Left kidney (tissue), 8 donors: ENCODE measurements at places on chromosomes 3 and 15. TPM values are rescaled to one million over a fixed set of nuclear protein-coding genes. Genes with fewer than 3 reads are reported as not detected.

Gene TEX55
- not detected for polyA plus RNA-seq

Gene PLCH1
- 13.6 TPM for polyA plus RNA-seq

Gene NEK4
- polyA plus RNA-seq = 31.5 TPM

Gene SEC61A1
- 175 TPM for polyA plus RNA-seq

Gene CCR4
- 0.18 TPM for polyA plus RNA-seq

Gene CP
- 0.70 TPM for polyA plus RNA-seq

DNA sequence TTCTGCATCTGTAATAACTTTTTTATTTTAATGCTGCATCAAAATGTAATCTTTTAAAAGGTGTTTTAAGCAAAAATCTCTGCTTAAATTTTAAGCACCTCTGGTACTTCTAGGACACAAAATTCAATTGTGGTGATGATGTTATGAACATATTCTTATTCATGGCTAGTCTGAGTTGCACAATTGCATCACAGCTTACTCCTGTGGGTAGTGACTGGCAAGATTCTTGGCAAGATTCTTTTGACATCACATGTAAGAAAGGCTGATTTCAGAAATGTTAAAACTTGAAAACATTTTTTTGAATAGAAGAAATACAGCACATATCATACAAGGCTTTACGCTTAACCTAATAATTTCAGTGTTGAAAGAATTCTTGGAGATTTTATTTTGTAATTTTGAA is 35.7 kb downstream of the IQCH start:
- DNase-seq = no peak

- no peak for DNase-seq
Measured at GRCh38 chr15:51401872-51402517, 60.5 kb downstream of the GLDN start.

- DNase-seq = no peak
Measured at GRCh38 chr3:178568155-178568731, 32.0 kb downstream of the KCNMB2 start.

DNA sequence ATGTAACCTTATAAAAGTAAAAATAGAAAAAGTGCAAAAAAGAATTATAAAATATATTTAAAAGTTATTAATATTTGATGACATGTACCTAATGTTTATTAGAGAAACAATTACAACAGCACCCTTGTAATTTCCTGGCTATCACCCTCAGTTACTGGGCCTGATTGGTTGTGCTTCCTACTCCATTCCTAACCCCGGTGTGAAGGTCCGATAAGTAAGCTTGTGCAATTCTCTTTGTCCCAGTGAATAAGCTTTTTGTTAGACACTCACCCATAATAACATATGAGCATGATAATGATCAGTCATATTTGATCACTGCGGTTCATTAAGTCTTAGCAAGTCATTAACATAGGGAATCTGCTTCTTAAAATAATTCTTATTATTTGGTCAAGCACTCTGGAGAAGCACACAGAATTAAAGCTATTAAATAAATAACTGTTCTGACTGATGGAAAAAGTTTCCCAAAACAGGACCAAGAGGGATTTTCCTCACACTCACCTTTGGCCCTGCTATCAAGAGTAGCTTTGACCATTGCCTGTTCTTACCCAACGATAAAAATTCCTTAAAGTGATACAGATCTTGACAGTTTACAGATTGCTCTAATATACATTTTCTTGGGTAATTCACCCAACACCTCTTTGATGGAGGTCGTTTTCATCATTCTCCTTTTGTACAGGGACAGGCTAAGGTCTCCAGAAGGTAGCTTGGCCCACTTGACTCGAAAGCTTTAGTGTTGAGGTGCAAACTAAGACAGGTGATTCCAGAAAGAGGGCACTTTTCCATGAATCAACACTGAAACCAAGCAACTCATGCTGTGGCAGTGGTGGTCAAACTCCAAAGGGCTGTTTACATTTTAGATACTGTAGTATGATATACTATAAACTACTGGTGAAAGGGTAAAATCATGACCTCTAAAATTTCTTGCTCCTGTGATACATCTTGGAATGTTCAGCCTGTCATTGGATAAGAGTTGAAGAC is 543.0 kb upstream of the KCNMB2 start:
- DNase-seq = no peak

DNA sequence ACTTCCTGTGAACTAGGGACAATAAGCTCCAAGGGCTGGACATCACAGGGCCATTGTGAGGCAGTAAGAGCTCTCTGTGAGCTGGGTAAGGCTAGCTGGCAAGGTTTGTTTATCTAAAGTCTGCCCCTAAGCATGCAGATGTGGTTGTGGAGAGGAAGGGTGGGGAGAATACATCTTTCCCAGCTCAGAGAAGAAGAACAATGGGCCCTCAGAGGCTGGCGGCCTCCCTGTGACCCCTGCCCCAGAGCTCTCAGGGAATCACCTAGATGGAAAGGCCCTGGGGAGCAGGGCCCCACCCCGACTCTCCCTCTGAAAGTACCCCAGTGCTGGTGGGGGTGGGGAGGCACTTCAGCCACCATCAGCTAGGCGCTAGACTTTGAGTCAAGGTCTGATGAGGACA is 4.3 kb upstream of the AP3B2 start:
- no peak for DNase-seq

DNA sequence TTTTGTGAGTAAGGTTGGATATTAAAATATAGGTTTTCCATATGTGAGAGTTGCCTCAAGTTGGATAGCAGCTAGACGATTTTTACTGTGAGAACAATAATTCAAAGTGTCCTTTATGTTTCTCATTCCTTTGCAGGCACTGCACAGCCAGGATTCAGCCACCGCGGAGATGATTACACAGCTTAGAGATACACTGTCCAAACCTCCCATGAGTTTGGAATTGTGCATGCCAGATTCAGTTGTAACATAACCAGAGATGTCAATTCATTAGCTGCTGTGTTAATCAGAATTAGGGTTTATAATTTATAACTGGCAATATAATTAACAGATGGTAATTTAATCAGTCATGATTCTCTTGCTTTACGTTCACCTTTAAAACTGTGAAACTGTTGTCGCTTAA is 132.3 kb downstream of the GABRB3 start:
- DNase-seq = no peak

DNA sequence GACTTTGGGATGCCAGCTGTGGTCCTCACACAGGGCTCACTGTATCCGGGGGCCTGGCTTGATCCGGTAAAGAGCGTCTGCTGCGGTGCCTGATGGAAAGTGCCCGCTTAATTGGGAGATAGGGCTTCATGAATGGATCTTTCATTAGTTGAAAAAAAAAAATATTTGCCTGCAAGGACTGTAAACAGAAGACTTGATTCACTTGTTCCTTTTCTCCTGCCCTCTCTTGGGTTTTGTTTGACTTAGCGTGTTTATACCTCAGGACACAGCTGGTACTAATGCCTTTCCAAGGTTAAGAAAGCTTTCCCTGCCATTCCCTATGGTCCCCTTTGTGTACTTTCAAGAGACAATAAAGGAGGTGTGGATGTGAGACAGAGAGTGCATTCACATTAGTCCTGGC is 493.3 kb downstream of the LPP start:
- DNase-seq = no peak

GRCh38 chr15:45842151-45842550 is 207.3 kb downstream of the SQOR start:
- peak; percentile 26 for DNase-seq

- DNase-seq = no peak
Measured at GRCh38 chr15:35305946-35306345, 220.9 kb upstream of the NANOGP8 start.

GRCh38 chr3:25385807-25386460 is 42.1 kb upstream of the RARB start:
- DNase-seq = no peak

- no peak for DNase-seq
Measured at GRCh38 chr15:69421498-69421897, 7.3 kb downstream of the KIF23 start.

- DNase-seq = no peak
Measured at GRCh38 chr3:98777286-98777685, 14.1 kb downstream of the ST3GAL6 start.

- no peak for DNase-seq
Measured at GRCh38 chr15:42062284-42062806, 32.0 kb downstream of the PLA2G4D start.

- peak; percentile 79 for DNase-seq
Measured at GRCh38 chr15:58269455-58270414, 131.6 kb downstream of the AQP9 start.

- DNase-seq = no peak
Measured at GRCh38 chr15:76062286-76062685, 2.5 kb downstream of the TMEM266 start.

DNA sequence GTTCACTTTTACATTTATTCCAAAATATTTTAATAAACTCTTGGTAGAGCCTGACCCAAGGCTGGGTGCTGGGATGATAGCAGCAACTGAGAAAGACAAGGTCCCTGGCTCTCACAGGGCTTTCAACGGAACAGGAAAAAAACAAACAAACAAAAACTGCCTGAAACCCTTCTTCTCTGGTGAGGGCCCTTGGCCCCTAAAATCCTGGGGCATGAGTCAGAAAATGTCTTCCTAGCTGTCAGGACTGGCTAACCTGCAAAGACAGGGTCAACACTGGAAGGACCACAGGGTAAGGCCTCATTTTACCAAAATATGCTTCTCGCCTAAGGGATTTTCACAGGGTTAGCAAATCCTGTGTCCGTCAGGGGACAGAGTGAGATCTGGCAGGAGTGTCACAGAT is 45.7 kb upstream of the WNT5A start:
- DNase-seq = no peak

- DNase-seq = no peak
Measured at GRCh38 chr3:143334231-143334630, 214.7 kb downstream of the CHST2 start.

DNA sequence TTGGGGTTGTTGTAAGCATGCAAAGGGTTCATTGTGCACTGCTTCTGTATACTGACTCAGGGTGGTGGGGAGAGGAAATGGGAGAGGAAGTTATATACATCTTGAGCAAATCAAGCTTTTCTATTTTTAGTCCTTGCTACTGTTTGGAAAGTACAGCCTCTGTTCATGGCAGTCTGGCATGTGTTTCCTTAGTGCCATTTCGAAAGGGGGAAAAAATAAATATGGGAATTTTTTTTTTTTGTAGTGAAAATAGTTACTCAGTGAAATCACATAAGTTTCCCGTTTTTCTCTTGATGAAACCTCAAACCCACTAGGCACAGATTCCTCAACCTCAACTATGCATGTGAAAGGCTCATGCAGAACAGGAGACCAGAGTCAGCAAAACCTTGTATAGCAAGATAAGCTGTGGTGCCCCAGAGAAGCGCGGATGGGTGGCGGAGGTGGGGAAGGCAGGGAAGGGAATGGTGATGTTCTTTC is 353.3 kb downstream of the LPP start:
- no peak for DNase-seq

DNA sequence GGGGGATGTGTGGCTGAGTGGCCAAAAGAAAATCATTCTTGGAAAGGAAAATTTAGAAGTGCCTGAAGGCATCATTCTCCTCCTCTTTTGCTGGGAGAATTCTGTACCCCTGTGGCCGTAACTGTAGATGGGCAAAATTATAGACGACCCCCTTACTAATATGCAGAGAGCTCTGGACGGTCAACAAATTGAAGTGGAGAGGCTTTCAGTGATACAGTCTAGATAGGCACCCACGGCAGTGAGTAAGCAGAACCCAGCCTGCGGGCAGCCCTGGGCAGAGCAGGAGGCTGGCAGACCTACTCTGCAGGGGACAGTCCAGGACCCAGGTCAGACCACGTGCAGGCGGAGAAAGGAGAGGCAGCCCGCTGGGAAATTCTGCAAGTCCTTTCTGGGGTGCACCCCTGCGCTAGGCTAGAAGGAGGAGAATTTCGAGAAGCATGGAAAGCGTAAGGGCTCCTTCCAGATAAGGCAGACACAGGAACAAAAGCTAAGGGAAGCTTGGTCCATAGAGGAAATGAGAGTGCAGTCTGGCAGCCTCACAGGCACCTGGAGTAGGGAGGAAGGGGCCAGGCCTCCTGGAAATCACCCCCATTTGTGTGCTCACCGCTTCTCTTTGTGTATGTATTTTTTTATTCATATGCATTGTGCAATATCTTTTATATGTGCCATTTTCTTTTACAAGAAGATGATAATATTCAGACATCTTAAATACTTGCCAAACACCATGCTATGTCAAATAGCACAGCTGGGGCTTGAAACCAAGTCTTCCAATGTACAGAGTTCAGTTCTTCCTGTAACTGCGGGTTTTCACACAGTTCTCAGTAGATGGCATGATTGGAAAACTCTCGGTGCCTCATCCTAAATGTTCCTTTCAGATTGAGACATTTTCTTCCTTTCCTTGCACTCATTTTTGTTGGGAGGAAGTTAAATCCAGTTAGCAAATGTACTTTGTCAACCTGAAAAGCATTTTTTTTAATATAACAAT is 40.2 kb downstream of the LRRK1 start:
- no peak for DNase-seq

DNA sequence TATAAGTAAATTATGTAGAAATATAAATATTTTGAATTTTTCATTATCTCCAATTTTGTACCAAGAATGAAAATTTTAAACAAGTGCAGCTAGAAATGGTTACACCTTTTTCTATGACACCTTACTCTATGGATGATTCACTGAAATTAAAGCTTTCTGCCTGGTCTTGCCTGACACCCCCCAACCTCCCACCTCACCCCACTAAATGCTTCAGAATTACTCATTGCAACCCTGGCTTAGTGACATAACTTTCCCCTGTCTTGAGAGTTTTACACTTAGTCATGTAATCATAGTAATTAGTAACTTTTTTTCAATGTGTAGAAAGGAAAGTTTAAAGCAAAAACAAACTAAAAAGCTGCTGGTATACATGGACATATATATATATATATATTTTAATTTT is 42.0 kb upstream of the MEIS2 start:
- no peak for DNase-seq
